ENCODE measurements at places on chromosomes 6 and 20.

DNA sequence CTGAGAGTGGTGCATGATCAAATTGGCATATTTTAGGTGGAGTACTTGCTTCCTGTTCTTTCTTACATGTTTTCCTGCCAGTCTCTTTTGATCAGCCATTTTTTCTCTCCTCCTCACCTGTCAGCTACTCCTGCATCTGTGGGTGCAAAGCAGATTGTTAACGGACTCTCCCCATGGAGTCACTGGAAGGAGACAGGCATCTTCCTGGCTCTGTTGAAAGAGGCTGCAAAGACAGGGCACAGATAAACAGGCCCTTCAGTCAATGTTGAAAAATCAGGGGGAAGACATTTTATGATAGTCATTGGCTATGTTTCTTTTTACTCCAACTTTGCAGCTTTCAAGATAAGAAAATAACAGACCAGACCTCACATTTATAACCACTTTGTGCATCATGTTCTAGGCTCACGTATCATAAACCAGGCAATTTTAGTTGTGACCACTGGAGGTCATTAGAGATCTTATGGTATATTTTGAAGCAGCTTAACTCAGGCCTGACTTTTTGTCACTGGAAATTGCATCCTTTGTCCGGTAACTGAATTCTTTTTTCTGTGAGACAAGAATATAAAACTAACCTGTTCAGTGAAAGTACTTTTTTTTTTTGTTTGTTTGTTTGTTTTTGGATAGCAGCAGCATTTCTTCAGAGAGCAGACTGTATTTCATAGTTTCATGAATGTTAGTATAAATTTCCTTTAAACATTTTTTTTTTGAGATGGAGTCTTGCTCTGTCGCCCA is 20.1 kb downstream of the ECT2L start:
- no peak for DNase-seq

DNA sequence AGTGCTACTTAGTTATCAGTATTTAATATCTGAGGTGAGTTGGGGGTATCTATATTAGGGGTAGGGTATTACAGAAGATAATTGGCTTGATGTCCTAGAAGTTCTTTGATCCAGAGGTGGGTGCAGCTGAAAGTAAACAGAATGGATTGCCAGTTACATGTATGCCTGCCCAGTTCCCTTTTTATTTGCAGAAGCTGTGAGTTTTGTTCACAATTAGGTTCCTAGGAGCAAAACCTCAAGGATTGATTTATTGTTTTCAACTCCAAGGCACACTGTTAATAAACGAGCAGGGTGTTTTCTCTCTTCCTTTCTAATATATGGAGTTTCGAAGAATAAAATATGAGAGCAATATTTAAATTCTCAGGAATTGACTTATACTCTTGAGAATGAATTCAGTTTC is 129.0 kb downstream of the SULF2 start:
- no peak for DNase-seq

- no peak for DNase-seq
Observed at GRCh38 chr20:38108438-38108985, 56.6 kb downstream of the TGM2 start.

DNA sequence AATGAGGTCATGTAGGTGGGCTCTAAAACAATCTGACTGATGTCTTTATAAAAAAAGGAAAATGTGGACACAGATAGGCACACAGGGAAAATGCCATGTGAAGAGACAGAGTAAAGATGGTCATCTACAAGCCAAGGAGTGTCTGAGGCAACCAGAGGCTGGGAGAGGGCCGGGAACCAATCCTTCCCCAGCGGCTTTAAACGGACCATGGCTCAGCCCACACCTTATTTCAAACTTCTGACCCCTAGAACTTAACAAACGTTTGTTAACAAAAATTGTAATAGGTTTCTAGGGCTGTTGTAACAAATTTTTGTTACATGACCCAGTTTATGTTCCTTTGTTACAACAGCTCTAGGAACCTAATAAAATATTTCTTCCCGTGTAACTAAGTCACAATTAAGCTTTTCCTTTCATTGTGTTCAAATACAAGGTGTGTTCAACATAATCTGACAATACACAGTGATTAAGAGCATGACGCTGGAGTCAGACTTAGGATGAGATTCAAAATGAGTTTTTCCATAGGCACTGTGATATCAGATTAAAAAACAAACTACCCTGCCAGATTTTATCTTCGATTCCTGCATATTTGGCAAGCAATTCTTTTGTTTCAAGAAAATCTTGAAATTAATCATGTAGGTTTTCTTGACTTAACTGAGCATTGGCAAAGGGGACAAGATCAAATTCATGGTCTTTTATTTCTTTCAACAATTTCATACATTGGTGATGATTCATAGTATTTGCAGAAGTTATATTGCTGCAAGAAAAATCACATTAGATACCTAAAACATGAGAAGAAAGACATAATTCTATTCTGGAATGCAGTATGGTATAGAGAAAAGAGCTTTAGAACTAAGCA is 169.5 kb upstream of the RIPOR2 start:
- DNase-seq = no peak

GRCh38 chr6:139135578-139136545 is 982 bp downstream of the HECA start:
- peak; percentile 92 for DNase-seq

DNA sequence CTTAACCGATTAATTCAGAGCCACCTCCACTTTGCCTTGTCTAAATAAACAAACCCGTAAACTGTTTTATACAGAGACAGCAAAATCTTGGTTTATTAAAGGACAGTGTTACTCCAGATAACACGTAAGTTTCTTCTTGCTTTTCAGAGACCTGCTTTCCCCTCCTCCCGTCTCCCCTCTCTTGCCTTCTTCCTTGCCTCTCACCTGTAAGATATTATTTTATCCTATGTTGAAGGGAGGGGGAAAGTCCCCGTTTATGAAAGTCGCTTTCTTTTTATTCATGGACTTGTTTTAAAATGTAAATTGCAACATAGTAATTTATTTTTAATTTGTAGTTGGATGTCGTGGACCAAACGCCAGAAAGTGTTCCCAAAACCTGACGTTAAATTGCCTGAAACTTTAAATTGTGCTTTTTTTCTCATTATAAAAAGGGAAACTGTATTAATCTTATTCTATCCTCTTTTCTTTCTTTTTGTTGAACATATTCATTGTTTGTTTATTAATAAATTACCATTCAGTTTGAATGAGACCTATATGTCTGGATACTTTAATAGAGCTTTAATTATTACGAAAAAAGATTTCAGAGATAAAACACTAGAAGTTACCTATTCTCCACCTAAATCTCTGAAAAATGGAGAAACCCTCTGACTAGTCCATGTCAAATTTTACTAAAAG is 2.7 kb downstream of the FOXC1 start:
- no peak for DNase-seq

DNA sequence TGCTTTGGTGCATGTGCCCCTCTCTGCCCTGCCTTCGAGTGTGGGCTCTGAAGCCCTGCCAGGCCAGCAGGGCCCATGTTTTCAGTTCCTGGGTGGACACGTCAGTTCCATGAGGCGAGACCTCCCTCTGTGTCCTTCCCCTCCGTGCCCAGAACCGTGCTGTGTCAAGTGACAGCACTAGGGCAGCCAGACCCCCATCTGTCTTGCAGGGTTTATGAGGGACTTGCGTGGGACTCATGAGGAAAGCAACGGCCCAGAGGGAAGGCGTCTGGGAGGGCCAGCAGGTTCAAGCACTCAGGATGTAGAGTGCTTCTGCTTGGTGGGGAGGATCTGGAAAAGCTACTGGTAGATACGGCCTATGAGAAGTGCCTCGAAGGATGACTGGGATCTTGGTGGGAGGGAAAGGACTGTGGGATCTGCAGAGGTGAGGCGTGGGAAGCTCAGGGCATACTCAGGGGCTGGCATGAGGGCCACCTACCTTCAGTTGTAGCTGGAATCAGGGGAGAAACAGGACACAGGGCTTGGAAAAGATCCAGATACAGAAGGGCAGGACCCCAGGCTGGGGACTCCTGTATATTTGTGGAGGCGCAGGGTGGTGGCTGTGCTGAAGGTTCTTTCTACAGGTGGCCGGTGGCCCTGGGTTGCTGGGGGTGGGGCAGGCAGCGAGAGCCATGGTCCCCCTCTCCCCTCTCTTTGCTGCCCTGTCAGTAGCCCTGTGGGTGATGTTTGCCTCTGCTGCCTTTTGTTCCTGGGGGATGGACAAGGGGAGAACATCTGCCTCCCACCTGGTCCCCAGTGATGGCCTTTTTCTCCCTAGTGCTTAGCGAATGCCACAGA is 5.5 kb downstream of the NPEPL1 start:
- DNase-seq = peak; percentile 72

- no peak for DNase-seq
Observed at GRCh38 chr20:63370618-63371187, 9.6 kb upstream of the CHRNA4 start.

DNA sequence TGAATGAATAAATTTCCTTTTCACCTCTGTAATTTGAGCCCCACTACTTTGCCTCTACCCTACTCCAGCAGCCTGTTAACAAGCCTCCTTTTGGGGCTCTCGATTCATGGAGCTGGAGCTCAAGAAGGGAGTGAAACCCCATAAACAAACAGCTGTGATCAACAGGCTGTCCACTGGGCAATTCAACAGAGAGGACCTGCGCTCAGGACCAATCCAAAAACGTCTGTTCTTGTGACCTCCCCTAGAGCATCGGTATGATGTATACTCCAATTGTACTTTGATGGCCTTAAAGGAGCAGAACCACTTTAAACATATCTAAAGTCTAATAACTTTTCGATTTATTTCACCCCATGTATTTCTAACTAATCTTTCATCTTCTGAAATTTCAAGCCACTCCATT is 37.4 kb downstream of the HIVEP2 start:
- no peak for DNase-seq

DNA sequence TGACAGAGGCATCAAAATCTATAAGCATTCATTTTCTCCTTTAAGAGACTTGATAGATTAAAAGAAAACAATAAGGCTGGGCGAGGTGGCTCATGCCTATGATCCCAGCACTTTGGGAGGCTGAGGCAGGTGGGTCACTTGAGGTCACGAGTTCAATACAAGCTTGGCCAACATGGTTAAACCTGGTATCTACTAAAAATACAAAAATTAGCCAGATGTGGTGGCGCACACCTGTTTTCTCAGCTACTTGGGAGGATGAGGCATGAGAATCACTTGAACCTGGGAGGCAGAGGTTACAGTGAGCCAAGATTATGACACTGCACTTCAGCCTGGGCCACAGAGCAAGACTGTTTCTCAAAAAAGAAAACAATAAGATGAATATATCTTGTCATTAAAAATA is 39.3 kb upstream of the LOC128125822 start:
- no peak for DNase-seq

- DNase-seq = no peak
Observed at GRCh38 chr6:75250552-75250951, 7.0 kb upstream of the COX7A2 start.

Measured in cardiac septum (tissue), 1 donor.